Trophoblast cell (in vitro differentiated cells and primary cell): ENCODE measurements at places on chromosomes 4 and X.

- DNase-seq: no peak
Measured at GRCh38 chr4:111562826-111563225, 582.4 kb upstream of the FAM241A start.

DNA sequence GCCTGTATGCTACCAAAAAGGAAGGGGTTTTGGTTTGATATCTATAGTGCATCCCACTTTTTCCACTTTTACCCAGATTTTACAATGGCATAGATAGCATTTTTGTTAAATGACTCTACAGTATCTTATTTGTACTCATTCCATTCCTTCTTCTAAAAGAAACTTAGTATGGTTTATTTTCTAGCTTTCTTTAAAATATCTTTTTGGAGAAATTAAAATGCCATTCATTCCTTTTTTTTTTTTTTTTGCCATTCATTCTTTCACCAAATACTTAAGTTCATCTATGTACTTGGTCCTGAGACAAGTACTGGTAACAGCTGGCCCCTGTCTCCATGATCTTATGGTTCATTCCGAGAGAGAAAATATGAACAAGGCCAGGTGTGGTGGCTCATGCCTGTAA, 49.1 kb downstream of the MID1 start:
- no peak for DNase-seq

GRCh38 chrX:110146521-110146920, 143.6 kb downstream of the TMEM164 start:
- DNase-seq: no peak

DNA sequence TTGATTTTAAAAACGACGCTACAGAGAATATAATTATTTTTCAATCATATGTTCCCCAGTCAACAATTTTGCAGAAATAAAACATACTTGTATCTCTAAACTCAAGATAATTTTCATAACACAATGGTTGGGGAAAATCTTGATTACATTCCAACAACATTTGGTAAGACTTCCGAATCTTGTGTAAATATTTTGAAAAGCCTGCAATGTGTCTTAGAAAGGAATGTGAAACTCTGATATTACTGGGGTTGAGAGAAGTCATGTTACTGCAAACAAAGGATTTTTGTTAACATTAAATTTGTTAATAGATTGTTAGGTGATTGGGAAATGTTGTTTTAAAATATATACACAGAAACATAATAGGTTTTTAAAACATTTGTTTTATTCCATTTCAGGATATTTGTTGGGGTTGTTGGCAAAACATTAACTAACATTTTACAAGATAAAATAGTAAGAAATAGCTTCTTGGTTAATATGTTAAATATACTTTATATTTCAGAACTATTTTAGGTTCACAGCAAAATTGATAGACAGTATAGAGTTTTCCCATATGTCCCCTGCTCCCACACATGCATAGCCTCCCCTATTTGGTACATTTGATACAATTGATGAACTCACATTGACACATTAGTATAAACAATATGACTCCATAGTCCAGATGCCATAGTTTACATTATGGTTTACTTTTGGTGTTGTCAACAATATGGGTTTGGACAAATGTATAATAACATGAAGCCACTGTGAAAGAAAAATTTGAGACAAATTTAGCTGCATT, 218.6 kb upstream of the FAM47A start:
- no peak for DNase-seq

DNA sequence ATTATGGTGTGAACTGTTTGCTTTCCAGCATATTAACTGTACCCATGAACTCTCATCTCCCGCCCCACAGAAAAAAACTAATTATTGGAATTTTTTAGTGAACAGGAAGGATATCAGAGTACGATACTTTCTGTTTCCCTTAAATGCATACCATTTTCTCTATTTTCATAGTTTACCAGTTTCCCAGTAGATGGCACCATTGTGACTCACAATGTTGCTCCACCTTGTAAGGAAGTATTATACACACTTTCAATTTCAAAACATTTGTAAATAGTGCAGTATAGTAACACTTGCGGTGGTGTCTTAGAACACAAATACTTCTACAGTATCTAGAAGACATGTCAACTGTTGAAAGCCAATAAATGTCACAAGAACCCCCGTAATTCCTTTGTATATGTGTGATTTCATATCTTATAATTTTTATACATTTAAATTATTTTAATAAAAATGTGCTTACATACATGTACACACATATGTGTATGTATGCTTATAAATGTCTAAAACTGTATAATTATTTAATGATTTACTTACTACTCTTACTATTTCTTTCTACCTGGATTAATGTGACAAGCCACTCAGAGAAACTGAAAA, 167.3 kb downstream of the SLIT2 start:
- DNase-seq: no peak
